ENCODE measurements at places on chromosomes 7 and 10.
A peak's percentile ranks its signal among the peaks of the same experiment; 100 is the strongest.

GRCh38 chr7:81449105-81449504, 320.7 kb downstream of the HGF start:
- DNase-seq = no peak

DNA sequence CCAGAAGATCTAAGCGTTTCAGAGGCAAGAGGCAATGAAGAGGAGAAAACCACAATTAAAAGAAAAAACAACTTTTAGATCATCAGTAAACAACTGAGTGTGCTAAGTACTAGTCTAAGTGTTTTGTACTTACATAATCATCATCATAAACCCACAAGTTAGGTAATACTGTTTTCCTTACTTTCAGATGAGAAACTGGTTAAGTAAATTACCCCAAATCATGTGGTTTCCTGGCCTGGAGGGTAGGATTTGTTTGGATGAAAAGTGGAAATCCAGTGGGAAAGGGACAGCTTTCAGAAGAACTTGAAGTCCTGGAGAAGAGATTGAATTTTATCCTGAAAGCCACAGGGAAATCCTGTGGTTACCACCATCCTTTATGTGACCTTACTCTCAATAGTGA, 463.3 kb downstream of the LRMDA start:
- DNase-seq = no peak

- no peak for DNase-seq
Measured at GRCh38 chr10:7817576-7817975, 729 bp upstream of the TAF3 start.

- DNase-seq = no peak
Measured at GRCh38 chr10:100993986-100994708, 5.5 kb upstream of the LZTS2 start.

DNA sequence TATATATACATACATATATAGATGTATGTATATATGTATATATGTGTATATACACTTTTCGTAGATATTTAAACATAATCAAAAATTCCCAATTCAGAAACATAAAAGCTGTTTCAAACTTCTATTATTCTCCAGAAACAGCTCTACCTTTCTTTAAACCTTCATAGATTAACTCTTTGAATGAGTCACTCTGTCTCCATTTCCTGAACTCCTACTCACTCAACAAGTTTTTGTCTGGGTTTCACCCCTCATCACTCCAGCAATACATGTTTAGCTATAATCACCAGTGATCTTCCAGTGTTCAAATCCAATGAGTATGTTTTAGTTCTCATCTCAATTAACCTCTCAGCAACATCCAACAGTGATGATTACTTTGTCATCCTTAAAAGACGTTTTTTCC, 9.6 kb downstream of the DGKB start:
- DNase-seq = no peak

- DNase-seq = no peak
Measured at GRCh38 chr10:94630017-94630688, 53.4 kb upstream of the CYP2C18 start.

- no peak for DNase-seq
Measured at GRCh38 chr10:99619090-99619800, 994 bp downstream of the SLC25A28 start.

- DNase-seq = peak; percentile 93
Measured at GRCh38 chr7:47285860-47286491, 295.9 kb downstream of the TNS3 start.
